Hindlimb muscle (tissue), 1 donor: ENCODE measurements at places on chromosomes 5 and 9.

DNA sequence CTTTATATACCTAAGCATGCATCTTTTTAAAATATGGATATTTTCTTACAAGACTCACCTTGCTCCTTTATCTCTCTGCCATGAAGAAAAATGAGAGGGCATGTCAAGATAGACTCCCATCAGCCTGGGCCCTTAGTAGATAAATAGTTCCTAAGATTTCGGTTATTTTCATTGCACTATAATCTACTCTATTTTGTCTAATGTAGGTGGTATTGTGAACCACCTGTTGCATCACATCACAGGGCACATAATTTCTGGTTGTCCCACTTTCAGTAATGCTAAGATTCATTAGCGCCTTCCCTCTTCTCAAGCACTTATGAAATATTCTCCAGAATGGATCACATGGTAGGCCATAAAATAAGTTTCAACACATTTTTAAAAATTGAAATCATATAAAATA, 202.5 kb upstream of the ADRA1B start:
- no peak for DNase-seq

GRCh38 chr9:132059361-132059760, 20.3 kb downstream of the MED27 start:
- DNase-seq, result no peak

DNA sequence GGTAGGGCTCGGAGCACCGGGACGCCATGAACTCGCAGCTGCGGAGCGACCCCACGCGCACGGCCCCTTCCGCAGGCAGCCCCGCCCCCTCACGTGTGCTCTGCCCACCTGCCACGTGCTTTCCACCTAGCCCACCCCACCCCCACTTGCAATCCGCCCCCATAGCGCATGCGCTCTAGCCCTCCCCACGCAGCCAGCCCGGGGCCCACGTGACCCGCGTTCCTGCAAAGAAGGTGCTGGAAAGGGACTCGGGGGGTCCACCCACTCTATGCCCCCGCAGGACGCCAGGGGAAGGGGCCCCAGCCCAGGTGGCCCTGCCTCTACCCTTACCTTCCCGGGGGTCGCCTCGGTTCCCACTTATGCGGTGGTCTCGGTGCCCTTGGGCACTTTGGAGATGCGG, at the start of gene SOHLH1:
Gene SOHLH1, minus strand, starts transcription at position 42 of the 400 bp plus-strand sequence. Its CDS starts 14 bp downstream, at position 28.
- no peak for DNase-seq

DNA sequence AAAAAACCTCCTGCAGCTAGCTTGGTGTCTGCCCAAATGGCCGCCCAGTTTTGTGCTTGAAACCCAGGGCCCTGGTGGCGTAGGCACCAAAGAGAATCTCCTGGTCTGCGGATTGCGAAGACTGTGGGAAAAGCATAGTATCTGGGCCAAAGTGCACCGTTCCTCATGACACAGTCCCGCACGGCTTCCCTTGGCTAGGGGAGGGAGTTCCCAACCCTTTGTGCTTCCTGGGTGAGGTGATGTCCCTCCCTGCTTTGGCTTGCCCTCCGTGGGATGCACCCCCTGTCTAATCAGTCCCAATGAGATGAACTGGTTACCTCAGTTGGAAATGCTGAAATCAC, 83.0 kb upstream of the JAK2 start:
- DNase-seq, result no peak
